ENCODE measurements at places on chromosomes 7 and 10. TPM values are rescaled to one million over a fixed set of nuclear protein-coding genes. Genes with fewer than 3 reads are reported as not detected.

Gene FAM25A
- not detected for total RNA-seq

Gene NOLC1
- 22.5 TPM for total RNA-seq

Gene RGR
- total RNA-seq, result not detected

Gene CPEB3
- total RNA-seq, result 0.55 TPM

Gene KCNH2
- 1.7 TPM for total RNA-seq

Gene FUOM
- total RNA-seq, result 15.5 TPM

Gene CFAP70
- 0.92 TPM for total RNA-seq

Gene APBB1IP
- total RNA-seq, result 2.2 TPM

Gene C10orf67
- 0.14 TPM for total RNA-seq

Gene PPP1R3C
- total RNA-seq, result 190 TPM

Gene TLX1
- not detected for total RNA-seq

Gene HMX2
- not detected for total RNA-seq

Gene TRPV6
- not detected for total RNA-seq

Gene JMJD1C
- total RNA-seq, result 29.3 TPM

Gene HABP2
- total RNA-seq, result not detected
